ENCODE measurements at places on chromosomes 1 and 21.

DNA sequence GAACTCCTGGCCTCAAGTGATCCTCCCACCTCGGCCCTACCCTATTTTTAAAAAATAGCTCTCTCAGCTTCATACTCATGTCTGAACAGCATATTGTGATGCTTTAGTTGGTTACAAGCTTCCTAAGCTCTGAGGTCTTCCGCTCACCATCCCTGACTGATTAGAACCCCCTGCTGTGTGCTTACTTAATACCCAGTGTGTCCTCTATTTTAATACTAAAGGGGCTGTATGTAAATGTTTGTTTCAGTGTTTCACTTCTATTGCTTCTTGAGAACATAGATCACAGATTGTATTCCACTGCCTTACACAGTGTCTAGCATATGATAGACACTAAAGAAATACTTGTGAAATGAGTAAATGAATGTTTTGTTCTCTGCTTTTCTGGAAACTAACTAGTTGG lies 29.8 kb downstream of the ZYG11B start:
- no peak for DNase-seq

GRCh38 chr21:41725421-41726031 lies 41.3 kb downstream of the RIPK4 start:
- DNase-seq, result no peak

GRCh38 chr21:28906841-28907240 lies 85.8 kb downstream of the LTN1 start:
- DNase-seq, result no peak

GRCh38 chr21:18244671-18245463 lies at the start of gene CHODL:
Gene CHODL (plus strand): TSS chr21:18244833. CDS start chr21:18245224, 391 bp downstream.
- peak; percentile 12 for DNase-seq

- DNase-seq, result no peak
Observed at GRCh38 chr1:222736972-222737371, at the start of gene FAM177B. Gene FAM177B (plus strand): TSS chr1:222737202. CDS start chr1:222746546, 9,344 bp downstream.

GRCh38 chr1:237164406-237165352 lies 122.7 kb downstream of the RYR2 start:
- no peak for DNase-seq

- no peak for DNase-seq
Observed at GRCh38 chr1:117231748-117232373, 21.1 kb upstream of the VTCN1 start.

DNA sequence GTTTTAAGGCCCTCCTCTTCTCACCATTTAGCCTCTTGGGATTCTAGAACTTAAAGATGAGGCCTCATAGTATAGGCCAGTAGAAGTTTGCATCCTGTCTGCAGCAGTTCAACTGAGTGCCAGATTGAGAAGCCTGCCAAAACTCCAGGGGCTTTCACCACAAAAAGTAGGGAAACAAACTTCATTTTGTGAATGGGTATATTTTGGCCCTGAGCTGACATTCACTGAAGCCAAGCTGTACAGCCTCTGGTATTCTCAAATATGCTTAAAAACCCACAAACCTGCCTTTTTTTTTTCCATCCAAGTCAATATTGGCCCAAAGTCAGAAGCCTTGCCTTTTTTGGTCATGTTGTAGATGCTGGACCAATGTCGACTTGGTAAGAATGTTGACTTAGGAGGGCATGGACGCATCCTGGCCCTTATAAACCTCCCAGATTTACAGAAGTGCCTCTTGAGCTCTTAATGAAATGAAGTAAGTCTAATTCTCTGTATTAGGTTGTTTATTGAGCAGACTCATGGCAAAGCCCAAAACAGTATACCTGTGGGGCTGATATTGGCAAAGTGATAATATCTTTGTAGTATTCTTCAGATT lies 337.5 kb downstream of the CHRM3 start:
- DNase-seq, result no peak

GRCh38 chr1:2259668-2260402 lies 31.7 kb downstream of the SKI start:
- no peak for DNase-seq

DNA sequence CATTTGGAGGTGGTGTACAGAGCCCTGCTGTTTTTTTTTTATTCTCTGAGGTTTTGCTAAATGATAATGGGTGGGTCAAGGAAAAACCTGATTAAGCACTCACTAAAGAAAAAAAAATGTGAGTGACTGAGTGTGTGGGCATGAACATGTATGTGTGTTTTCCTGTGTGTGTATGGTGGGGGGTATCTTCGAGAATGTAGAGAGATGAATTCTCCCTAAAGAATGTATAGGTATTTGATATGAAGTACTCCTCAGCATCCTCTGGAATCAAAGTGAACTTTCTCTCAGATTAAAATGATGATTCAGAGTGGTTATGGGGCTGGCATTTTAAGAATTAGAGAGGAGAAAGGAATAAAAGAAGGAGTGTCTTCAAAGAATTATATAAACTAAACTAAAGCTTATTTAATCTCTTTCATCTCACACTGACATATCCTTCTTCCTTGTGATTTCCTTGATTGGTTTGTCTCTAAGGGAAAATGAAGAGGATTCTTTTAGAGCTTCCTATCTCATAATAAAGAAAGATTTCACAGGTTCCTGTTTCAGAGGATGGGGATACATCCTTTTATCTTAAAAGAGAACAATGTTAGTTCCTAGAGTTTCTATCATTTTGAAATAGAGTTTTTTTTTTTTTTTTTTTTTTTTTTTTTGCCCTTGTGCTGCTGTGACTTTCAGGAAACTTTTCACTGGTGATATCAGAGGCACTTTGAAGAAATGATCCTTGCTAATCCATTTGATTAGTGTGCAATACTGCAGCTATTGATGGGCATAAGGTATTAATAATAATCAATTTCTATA lies 23.9 kb downstream of the S1PR1 start:
- DNase-seq, result no peak

DNA sequence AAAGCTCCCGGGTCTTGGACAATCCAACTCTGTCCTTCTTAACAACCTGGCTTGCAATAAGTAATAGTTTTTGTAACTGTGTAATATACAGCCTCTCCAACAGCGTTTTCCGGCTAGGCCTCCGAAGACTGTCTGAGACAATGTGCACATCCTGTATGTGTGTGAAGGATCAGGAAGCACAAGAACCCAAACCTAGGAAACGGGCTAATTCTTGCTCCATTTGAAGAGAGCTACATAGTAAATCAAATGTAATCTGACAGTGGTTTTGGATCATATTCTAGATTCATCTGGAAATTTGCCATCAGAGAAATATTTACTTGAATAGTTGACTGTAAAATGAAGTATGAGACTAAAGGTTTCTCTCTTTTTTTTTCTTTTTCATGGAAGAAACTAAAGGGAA lies 1.2 kb downstream of the GPR52 start:
- DNase-seq, result no peak

DNA sequence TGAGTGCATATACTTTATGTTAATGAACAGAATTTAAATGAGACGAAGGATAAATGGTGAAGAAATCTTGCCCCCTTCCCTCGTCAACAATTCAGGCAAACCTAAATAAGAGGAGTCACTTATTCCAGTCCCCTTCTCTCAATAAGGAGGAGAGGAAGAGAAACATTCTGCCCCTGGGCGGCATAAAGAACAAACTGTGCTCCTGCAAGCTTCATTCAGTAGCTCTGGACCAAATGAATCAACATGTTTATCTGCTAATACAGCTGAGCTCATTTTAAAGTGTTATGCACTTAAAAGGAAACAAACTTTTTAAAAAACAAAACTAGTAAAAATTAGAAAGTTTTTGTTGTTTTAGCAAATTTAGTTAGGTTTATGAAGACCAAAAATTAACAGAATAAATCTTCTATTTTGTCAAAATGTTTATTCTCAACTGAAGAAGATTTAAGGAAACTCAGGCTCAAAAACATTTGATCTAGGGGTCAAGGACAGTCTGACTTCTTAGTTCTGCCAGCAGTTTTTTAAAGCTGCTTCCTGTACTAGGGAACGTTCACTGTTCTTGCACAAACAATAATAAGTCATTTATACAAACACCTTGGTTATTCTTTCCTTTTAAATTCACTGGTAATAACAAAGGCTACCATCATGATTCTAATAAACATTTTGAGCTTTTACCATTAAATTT lies 58.3 kb downstream of the AKT3 start:
- no peak for DNase-seq

GRCh38 chr1:228772516-228773212 lies 37.4 kb downstream of the RHOU start:
- no peak for DNase-seq

DNA sequence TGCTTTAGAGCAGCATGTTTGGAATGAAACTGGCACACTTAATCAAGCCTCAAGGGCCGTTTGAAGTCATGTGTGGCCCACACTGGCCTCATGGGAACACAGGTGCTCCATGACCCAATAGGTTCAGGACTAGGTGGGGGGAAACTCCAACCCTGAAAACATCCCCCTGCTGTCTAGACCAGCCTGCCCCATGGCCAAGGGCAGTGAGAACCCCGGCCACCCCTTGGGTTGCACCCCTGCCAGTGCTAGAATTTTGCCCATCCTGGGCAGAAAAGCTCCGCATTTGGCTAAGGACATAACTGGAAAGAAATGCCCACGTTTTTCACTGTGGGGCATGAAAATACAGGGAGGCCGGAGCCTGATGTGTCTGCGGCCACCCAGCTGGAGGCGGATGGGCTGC lies 6.1 kb upstream of the PTGER3 start:
- no peak for DNase-seq

- DNase-seq, result no peak
Observed at GRCh38 chr1:183870351-183871077, 65.6 kb downstream of the RGL1 start.

DNA sequence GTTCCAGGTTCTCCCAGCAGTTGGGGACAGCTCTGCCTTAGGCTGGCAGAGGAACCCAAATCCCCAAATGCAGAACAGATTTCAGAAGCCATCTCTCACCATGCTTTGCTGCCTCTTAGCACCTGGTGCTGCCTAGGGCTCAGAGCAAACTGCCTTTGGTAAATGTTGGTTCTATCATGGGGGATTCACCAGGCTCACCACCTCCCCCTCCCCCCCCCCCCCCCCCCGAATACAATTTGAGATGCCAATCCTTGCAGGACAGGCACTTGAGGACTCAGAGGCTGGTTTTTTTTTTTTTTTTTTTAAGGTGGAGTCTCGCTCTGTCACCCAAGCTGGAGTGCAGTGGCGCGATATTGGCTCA lies 447 bp upstream of the PAQR6 start:
- no peak for DNase-seq

DNA sequence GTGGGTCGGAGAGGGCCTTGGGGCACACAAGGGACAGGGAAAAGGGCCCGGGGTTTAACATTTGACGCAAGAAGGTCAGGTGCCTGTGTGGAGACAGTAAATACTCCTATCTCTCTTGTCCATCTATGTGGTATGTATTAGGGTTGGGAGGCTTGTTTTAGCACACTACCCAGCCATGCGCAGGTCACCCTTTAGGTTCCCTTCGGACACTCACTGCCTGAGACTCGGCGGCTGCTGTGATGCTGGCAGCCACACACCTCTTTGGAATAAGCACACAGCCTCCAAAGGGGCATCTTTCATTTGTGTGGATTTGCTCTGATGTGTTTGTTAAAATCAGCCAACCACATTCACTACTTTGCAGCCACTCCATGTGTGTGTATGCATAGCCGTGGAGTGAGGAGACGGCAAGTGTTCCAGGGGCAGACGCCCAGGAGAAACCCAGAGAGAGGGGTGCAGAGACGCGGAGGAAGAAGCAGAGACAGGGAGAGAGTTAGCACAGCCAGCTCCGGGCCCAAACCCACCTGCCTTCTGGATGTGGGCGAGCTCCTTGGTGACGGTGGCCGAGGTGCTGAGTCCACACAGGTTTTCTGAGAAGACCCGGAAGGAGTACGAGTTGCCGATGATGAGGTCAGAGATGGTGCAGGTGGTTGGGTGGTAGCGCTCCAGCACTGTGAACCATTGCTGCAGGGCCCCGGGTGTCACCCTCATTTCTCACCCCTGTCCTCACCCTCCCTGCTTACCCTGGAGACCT lies 5.7 kb downstream of the MYBPH start:
- DNase-seq, result no peak

DNA sequence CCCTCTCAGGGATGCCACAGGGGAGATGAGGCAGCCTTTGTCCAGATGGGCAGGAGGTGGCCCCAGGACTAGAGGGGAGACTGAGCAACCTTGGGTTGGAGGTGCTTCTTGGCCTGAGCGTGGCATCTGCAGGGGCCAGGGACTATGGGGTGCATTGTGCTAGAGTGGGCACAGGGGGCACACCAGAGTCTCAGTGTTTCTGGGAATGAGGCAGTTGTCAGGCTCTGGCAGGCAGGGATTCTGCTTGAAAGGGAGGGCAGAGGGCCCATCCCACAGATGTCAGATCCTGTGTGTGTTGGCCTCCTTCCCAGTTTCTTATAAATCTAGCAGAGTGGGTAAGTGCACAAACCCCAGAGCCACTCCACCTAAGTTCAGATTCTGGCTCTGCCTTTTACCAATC lies 13.7 kb downstream of the LGR6 start:
- DNase-seq, result no peak

GRCh38 chr1:21586846-21587601 lies 77.8 kb downstream of the ALPL start:
- no peak for DNase-seq

DNA sequence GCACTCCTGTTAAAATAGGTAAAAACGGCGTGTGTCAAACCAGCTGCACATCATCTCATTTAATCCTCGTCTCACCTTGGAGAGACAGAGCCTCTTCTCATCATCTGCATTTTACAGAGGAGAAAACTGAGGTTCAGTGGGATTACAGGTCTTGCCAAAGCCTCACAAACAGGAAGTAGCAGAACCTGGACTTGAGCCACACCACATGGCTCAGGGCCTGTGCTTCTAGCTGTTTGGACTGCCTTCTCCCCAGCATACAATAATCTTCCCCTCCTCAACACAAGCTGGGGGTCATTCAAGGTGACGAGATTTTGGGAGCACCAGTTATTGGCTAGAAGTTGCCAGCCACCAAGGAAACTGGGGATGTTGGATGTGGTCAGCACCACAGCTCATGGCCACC lies 167.9 kb upstream of the ZC3H12A start:
- DNase-seq, result no peak

DNA sequence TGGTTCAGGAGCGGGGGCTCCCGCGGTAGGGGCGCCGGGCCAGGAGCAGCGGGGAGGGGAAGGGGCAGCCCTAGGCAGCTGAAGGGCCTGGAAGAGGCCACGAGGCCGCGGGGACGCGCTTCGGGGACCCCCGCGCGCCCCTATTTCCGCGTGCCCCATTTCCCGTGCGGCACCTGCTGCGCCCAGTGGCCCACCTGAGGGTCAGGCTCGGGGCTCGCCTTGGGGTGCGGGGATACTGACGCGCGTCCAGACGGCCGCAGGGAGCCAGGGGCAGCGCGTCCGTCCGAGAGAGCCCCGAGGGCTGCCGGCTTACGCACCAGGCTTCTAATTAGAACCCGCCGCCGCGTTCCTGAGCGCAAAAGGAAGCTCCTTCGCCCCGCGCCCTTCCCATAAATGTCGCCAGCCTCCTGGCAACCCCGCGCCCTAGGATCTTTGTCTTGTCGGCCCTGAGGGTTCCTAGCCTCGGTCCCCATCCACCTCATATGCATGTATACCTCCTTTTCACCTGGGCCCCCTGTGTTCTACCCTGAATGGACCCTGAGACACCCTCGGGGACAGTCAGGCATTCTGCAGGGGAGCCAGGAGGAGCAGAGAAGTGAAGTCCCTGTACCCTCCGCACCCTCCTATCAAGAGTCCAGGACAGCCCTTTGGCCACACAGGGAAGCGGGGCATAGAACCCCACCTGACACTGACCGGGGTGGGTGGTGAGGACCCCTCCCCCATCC lies 1.8 kb downstream of the WNT3A start:
- DNase-seq, result no peak
